ENCODE measurements at places on chromosomes 1 and 21.

DNA sequence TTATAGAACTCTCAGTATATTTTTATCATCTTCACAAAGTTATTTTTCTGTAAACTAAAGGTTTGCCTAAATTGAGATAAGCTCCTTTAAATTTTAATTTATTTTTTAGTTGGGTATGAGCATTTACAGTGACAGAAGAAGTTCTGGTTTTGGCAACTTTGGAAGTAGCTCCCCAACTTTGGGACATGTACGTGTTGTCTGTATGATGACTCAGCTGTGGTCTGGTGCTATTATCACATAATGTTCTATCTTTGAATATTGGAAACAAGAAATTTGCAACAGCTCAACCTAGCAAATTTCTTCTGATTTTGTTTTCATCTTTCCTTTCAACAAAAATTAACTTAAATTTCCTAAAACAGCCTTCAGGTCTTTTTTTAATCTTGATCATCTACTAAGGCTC, 46.6 kb upstream of the C1orf105 start:
- DNase-seq, result no peak

GRCh38 chr1:71621785-71622184, 541.0 kb upstream of the ZRANB2 start:
- DNase-seq, result no peak

GRCh38 chr1:228062812-228063211, 19.7 kb upstream of the ARF1 start:
- DNase-seq, result no peak

DNA sequence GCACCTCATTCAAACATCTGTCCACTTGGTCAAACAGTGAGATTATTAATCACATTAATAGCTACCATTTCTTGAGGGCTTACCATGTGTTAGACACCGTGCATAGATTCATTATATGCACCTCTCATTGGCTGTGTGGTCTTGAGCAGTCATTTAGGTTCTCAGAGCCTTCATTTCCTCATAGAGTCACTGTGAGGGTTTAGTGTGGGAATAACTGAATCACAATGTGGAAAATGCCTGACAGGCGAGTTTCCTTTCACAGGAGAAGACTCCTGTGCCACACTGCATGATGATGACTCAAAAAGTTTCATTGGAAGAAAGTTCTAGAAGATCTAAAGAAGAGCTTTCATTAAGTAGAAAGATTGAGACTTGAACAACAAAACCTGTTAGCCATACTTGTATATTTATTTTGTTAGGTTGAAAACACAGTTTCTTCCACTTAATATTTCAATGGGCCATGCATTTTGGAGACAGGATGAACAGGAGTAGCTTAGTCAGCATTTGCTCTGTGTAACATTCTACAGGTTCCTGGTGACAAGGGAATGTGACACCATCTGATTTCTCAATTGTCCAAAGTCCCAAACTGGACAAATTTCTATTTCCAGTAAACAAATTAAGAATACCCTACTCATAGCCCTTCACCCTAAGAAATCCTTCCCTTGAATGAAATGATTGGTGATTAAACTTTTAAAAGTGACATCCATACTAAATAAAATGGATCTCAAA, 45.7 kb downstream of the FYB2 start:
- DNase-seq, result no peak

DNA sequence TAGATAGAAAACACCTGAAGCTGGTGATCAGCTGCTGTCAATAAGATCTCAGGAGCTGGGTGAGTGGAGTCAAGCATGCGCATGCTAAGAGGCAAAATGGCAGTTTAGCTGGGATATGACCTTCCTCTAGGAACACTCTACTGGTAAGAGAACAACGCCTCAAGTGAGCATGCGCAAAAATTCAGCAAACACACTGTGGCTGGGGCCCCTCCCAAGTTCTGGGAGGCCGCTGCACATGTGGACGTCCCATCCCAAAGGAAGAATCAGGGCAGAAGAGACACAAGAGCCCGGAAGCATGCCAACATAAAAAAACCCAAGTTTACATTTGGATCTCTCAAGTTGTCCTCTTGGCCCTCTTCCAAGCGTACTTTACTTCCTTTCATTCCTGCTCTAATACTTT, 126.3 kb upstream of the F3 start:
- no peak for DNase-seq

- DNase-seq, result no peak
These were observed 24.8 kb upstream of the MTF1 start for GRCh38 chr1:37884145-37884544.

DNA sequence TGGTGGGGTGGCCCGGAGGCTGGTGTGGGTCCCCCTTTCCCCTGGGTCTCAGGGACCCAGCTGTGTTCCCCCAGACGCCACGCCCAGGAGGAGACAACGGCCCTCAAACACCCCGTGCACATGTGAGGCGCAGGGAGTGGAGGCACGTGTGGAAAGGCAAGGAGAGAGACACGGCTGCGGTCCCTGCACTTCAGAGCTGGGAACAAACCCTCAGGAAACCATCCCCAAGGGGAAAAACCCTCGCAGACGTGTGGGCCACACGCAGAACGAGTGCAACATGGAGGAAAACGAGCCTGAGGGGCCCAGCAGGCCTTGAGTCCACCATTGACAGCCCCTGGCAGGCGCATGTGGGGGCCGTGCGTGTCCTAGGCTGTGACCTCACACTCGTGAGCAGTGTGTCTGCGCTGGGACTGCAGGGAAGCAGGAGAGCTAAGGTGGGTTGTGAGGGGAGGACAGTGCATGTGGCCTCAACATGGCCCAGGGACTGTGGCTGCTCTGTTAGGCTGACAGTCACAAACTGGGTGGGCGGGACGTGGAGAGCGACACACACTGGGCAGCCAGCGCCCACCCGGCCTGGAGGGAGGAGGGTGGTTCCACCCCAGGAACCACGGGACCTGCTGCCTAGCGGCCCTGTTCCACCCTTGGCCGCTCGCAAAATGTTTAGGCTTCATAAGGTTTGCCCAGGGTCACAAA, 20.0 kb downstream of the ITGB2 start:
- no peak for DNase-seq

- DNase-seq, result no peak
These were observed 1133.1 kb downstream of the PLA2G4A start for GRCh38 chr1:187961895-187962294.

- no peak for DNase-seq
These were observed 213.0 kb downstream of the BRINP2 start for GRCh38 chr1:177383715-177384114.

DNA sequence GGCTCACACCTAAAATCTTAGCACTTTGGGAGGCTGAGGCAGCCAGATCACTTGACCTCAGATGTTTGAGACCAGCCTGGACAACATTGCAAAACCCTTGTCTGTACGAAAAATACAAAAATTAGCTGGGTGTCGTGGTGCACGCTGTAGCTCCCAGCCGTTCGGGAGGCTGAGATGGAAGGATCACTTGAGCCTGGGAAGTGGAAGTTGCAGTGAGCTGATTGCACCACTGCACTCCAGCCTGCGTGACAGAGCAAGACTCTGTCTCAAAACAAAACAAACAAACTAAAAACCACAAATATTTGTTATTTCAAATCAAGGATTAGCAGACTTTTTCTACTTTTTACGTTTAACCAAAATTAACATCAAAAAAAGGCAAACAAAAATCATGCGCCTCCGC, 31.3 kb downstream of the INKA2 start:
- no peak for DNase-seq

GRCh38 chr1:209937996-209938959, at the start of gene SYT14:
Gene SYT14 (plus strand): TSS chr1:209938217. CDS start chr1:209938265, 48 bp downstream.
- DNase-seq, result no peak

DNA sequence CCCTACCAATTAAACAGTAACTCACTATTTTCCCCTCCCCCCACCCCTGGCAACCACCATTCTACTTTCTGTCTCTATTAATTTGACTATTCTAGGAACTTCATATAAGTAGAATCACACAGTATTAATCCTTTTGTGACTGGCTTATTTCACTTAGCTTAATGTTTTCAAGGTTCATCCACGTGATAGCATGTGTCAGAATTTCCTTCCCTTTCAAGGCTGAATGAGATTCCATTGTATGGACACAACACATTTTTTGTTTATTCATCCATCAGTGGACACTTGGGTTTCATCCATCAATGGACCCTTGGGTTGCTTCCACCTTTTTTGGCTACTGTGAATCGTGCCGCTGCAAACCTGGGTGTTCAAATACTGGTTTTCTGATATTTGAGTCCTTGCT, 41.7 kb downstream of the EIF2D start:
- no peak for DNase-seq

DNA sequence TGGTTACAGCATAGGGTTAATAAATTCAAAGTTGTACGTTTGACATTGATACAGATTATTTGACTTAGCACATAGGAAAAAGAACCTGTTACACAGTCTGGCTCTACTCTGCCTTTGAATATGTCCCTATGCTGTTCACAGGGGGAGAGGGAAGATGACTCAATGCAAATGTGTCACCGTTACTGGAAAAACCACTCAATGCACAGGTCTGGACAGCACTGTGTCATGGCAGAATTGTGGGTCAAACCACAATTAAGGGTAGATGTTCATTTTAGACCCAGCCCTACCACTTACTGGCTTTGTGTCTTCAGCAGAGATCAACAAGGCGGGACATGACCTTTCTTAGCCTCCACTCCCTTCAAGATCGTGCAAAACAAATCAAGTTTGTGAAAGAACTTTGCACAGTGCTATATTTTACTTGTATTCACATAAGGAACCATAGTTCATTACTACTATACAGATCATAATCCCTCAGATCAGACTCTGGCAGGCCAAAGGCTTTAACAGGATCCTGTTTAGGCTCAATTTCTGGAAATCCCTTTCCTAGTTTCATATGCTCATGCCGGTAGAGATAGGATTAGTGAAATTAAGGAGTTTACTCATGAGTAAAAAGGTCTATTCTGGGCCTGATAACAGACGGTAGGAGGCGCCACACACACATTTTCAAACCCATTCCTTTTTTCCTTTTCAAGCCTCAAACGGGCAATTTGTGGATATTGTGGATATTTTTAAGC, 22.1 kb downstream of the EIF2D start:
- peak; percentile 15 for DNase-seq

DNA sequence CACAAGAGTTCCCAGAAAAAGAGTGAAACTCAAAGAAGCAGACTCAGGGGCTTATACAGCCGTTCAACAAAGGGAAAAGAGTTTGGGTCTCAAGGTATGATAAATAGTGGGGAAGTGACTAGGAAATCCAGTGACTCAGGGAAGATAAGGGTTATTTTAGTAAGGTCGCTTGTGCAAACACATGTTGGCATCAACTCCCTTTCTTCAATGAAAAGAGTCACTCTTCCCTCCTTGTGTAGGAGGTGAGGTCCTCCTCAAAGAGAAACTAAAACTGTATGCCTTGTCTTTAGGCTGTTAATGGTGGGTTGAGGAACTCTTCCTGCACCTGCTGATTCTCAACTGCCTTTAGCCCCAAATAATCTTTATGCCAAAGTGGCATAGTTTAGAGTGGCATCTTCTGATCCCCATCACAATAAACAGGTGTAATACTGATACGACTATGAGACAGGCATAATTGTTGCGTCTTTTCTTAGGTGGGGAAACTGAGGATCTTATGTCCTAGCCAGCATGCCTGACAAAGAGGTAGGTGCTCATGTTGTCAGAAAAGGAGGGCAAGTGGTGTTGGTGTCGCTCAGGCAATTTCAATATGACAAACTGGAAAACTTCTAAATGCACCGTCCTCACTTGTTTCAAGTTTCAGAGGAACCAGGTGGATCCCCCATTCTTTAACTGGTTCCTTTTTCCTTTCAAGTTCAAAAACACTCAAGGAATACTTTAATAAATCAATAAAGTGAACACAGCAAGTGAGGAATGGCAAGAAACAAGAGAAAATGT, 294.1 kb upstream of the RUNX1 start:
- DNase-seq, result no peak

DNA sequence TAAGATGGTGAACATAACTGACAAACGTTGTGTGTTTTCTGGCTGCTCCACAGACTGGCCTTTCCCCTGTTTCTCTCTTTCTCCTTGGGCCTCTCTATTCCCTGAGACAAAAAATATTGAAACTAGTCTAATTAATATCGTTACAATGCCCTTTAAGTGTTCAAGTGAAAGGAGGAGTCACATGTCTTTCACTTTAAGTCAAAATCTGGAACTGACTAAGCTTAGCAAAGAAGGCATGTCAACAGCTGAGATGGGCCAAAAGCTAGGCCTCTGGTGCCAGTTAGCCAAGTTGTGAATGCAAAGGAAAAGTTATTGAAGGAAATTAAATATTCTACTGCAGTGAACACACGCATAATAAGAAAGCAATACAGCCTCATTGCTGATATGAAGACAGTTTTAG, 32.2 kb upstream of the FCRL3 start:
- no peak for DNase-seq

DNA sequence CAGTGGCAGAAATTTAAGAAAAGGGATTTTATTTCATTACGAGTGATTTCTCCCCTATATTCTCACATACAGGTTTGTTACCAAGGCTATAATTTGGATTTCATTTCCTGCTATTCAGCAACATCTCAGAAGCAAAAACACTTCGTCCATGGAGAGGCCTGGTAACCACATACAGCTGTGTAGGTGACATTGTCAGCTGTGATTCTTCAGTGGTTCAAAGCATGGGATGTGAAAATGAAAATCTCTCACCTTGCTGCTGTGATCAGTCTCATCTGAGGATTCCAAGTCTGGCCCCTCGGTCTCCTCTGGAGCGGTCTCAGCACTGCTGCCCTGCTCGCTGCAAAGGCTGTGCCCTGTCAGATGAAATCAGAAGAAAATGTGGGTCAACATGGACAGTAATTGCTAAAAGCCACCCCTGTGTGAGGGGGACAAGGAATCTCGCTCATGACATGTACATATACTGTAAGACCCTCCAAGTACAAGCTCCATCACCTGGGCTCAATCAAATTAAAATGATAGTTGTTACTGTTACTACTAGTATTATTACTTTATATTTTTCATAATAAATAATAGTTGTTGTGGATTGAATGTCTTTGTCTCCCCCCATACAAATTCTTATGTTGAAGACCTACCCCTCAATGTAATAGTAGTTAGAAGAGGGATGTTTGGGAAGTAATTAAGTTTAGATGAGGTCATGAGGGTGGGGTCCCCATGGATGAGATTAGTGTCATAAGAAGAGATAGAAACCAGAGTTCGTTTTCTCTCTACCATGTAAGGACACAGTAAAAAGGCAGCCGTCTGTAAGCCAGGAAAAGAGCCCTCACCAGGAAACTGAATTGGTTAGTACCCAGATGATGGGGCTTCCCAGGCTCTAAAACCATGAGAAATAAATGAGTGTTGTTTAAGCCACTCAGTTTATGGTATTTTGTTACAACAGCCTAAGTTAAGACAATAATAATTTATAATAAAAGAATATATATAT, 126.7 kb upstream of the KRTAP19-8 start:
- no peak for DNase-seq

GRCh38 chr1:10958614-10959013, 53.8 kb upstream of the TARDBP start:
- DNase-seq, result no peak

- DNase-seq, result no peak
These were observed 128.6 kb downstream of the RIPK4 start for GRCh38 chr21:41638201-41638790.

Data from hematopoietic multipotent progenitor cell treated with erythropoietin and hydrocortisone succinate and interleukin-3 and kit ligand, for 15 days (in vitro differentiated cells).